ENCODE measurements at places on chromosomes 2 and 18.

DNA sequence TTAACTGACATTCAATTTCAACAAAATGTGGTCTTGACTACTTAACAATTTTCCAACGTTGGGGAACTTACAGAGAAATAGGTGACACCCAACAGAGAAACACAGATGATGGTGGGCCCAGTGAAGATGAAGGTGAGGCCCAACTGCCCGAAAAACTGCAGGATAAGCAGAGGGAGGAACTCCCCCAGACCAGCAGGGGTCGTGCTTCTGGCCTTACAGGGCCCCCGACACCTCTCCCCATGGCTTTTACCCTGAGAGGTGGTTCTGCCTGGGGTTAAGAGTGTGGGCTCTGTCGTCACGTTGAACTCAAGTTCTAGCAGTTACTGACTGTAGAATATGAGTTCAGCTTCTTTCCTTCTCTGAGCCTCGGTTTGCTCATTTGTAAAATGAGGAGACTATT lies 119.5 kb upstream of the SMIM21 start:
- no peak for DNase-seq

- no peak for DNase-seq
Measured at GRCh38 chr2:73004466-73004865, 67.0 kb downstream of the SFXN5 start.

DNA sequence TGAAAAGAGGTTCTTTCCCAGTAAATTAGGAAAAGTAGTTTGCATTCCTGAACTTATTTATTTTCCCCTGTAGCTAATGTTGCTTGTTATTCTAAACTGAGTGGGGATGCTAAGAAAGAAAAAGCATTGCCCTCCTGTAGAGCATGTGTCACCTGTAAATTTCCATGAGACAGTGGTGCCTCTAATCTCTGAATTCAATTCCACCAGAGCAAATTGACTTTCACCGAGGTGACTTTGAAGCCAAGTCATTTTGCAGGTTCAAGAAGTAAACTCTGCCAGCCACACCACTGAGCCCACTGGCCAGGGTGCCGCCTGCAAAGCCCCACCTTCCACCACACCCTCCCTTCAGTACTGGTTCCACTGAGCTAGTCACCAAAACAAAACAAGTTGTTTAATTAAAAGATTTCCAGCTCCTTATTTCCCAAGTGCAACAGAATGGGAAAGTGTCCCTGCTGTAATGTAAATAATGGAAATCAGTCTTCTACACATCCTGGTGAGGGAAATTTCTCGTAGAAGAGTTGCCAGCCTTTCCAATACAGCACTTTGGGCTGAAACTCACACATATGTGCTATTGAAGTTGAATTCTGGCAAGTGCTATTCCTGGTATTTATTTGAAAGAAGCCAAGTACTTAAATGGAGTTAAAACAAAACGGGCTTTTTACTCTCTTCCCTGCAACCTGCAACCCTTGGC lies 254.8 kb downstream of the RNF152 start:
- no peak for DNase-seq

DNA sequence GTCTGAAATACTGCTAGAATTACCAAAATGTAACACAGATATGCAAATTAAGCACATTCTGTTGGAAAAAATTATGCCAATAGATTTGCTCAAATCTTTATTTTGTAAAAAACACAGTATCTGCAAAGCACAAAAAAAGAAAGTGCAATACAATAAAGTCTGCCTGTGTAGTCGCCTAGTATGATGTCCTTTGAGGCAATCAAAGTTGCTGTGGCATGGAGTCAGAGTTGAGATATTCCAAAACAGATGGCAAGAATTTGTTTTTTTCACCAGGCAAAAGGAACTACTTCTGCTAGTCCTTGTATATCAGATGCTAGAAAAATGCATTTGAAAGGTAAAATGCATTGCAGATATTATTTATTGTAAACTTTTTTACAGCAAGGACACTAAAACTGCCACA lies 531.3 kb upstream of the TMEFF2 start:
- no peak for DNase-seq

- DNase-seq, result no peak
Measured at GRCh38 chr2:170535552-170535951, 179.6 kb upstream of the SP5 start.

- no peak for DNase-seq
Measured at GRCh38 chr18:79620576-79621165, 58.9 kb upstream of the CTDP1 start.

GRCh38 chr2:38465789-38466127 lies 88.7 kb upstream of the ATL2 start:
- no peak for DNase-seq

DNA sequence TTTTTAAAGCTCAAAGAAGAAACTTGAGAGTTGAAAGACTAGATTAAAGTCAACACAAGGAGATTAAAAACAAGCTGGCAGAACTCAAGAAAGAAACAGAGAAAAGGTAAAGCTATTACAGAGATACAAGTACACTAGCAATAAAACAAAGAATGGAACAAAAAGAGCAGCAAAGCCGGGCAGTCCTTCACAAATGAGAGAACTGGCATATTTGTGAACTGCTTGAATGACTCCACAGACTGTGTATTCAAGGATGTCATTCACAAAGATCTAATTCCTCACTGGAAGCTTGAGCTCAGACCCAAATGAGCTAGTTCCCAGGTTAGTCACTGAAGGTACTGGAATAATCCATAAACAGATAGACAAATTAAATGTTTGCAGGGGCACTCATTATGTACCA lies 318.0 kb downstream of the MYCN start:
- DNase-seq, result no peak

DNA sequence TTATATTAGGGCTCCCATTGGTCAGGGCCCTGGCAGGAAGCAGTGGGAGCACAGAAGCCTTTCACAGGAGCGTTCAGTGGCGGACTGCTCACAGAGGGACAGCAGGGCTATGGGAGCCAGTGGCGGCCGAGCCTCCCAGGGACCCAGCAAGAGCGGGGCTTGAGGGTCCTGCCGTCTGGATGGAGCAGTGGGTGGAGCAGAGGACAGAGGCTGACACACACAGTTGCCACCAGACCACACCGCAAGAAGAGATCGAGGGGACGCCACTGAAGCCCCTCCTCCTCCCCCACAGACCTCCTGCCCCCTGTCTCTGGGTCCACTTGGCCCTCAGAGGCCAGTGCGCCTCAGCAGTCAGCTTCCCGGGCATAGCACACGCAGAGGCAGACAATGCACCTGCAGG lies 39.3 kb downstream of the SALL3 start:
- DNase-seq, result no peak

DNA sequence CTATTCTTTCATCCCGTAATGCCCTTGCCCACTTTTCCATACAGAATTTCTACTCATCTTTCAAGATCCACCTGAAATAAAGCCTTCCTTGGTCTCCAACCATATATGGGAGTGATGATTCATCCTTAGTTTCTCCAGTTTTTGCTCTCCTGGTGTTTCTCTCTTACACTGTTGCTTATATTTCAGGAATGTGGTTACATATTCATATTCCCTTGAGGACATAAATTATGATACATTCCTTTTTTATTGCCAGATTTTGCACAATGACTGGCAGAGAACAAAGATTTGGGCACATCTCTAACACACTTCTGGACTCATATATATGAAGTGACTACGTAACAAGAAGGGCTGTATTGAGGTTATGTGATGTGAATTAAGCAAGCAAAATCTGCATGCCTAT lies 1573.4 kb upstream of the NXPH2 start:
- DNase-seq, result no peak

DNA sequence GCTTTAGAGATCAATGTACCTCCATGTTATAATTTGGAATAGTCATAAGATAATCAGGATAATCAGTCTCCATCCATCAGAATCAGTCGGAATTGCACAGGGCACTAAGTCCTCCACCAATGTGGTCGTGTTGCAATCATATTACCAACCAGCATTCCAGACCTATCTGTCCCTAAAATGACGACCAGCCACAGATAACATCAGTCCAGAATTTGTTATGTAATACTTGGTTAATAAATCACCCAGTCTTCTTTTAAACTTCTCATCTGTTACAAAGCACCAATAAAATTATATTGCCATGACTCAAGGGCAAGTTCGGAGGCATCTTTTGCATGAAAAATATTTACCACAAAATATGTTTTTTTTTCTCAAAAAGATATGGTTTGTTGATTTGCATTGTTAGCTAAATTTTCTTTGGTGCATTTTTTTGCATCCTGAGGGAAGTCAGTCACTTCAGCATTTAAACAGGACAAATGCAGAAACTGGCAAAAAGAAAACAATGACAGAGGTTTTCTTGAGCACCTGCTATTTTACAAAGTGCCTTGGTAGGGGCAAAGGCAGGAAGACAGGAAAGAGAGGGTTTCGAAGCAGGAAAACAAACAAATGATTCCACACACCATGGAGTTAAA lies 29.3 kb downstream of the PIEZO2 start:
- DNase-seq, result no peak

DNA sequence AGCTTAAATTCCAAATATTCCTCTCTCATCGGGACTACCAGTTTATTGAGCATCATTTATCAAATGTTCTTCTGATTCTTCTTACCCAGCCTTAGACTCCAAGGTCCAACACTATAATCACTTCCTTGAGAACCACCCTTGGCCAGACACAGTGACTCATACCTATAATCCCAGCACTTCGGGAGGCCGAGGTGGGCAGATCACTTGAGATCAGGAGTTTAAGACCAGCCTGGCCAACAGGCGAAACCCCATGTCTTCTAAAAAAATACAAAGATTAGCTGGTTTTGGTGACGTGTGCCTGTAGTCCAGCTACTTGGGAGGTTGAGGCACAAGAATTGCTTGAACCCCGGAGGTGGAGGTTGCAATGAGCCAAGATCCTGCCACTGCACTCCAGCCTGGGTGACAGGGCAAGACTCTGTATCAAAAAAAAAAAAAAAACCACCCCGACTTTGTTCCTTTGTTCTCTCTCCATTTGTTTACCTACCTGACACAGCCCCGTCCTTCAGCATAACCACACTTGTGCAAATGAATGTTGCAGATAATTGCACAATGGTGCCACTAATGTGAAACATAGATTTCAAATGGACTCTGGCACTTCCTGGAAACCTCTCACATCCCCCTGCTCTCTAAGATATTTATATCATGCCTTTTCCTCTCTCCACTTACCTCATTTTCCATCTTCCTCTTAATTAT lies 38.9 kb upstream of the LPIN2 start:
- DNase-seq, result no peak

GRCh38 chr2:203949228-203949627 lies 12.7 kb downstream of the ICOS start:
- no peak for DNase-seq

- no peak for DNase-seq
Measured at GRCh38 chr2:109459485-109459884, 154.3 kb downstream of the SEPTIN10 start.

DNA sequence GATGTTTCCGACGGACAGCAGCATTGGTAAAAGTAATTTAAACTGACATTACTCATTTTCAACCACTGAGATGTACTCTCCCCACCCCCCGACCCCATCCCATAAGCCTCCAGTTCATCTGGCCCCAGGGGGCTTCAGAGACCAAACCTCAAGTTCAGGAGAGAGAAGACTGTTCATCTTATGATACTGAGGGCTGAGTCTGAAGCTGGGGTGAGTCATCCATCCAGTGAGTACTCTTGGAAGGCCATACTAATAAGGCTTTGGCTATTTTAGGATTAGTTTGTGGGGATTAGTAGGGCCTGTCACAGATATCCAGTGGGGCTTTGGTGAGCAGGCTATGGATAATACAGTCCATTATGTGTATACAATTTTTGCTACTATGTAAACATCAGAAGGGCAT lies 125.3 kb upstream of the APCDD1 start:
- no peak for DNase-seq

DNA sequence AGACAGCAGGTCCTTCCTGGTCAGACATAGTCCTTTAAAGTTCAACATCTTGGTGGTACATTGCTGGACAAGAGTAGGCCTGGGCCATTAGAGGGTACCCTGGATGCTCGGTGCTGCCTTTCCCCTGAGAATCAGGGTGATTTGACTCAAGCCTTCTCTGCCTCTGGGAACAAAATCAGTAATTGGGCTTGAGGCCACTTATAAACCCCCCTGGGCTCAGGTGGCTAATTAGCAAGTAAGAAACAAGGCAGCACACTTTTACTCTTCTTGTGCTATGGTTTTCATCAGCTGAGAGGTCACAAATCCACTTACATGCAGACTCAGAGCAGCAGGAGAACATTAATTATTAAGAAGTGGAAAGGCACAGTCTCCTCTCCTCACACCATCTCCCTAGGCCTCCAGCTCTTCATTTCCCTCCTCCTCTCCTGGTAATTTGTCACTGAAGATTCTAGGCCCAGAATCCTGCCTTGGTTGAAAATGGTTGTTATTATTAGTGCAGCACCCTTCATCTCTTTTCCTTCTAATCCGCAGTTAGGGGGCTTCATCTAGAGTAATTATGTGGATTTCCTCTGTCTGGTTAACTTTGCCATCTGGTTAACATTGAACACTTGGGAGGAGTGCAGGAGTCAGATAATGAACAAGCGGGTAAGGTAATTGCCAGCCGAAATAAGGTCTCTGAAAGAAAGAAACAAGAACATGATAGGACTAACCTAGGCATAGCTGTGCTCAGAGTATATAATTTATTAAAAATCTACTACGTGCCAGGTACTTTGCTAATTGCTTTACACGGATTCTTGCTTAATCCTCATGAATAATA lies 29.7 kb upstream of the CASP10 start:
- DNase-seq, result no peak

DNA sequence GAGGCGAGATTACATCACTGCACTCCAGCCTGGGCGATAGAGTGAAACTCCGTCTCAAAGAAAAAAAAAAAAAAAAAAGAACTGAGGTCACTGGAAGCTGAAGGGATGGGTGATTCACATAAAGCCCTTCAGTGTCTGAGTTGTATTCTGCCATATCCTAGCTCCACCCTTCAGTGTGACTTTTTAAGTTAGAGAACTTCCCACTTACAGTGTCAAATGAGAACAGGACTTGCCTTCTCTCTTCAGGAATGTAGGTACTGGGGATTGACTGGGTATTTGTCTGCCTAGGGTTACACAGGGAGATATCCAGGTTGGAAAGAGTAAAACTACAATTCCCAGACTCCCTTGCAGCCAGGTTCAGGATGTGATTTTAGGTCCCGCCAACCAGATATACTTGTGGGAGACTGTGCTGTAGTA lies 37.9 kb downstream of the EHD3 start:
- no peak for DNase-seq

DNA sequence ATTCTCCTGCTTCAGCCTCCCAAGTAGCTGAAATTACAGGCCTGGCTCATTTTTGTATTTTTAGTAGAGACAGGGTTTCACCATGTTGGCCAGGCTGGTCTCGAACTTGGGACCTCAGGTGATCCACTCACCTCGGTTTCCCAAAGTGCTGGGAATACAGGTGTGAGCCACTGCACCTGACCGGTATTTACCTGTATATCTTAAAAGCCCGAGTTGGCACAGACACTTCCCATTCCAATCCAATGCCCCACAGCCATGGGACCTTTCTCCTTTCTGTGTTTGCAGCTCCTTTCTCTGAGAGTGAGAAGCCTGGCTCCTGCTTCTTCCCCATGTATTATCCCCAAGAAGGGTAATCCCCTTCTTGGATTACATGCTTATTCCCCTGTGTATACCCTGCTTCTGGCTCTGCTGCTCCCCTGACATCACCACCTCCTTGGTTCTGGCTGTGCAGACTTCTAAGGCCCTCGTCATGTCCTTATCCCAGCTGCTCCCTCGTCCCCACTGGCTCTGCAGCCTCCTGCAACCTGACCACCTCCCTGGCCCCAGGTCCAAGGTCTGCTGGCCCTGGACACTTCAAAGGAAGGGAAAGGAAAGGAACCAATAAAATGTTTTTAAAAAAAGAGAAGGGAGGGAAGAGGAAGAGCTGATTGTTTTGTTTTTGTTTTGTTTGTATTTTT lies 52.8 kb downstream of the INPP5D start:
- DNase-seq, result no peak

- no peak for DNase-seq
Measured at GRCh38 chr18:49161627-49162026, 210.9 kb upstream of the SMAD7 start.

Measured in stimulated activated CD4-positive, alpha-beta T cell treated with anti-CD3 and anti-CD28 coated beads, TNF-alpha, amount 100 ng/mL, for 1 hour (primary cell).